ENCODE measurements at places on chromosomes 5 and 9.

GRCh38 chr9:130114741-130115140 is 57.5 kb upstream of the NCS1 start:
- H3K27ac ChIP-seq: no peak overlapping the region
- no peak overlapping the region for H3K4me3 ChIP-seq
- no peaks in the 10 kb centered on the region for H3K4me1 ChIP-seq
- no peak for DNase-seq
- no peaks in the 10 kb centered on the region for H3K27me3 ChIP-seq

- no peaks in the 10 kb centered on the region for H3K36me3 ChIP-seq
- no peak overlapping the region for H3K4me3 ChIP-seq
- no peaks in the 10 kb centered on the region for H3K4me1 ChIP-seq
- H3K27ac ChIP-seq: no peak overlapping the region
These were observed 74.7 kb downstream of the VAV2 start for GRCh38 chr9:133917375-133917774.

GRCh38 chr5:142644640-142645361 is 41.1 kb downstream of the FGF1 start:
- H3K4me3 ChIP-seq: no peak overlapping the region
- no peak for DNase-seq
- H3K27me3 ChIP-seq: no peaks in the 10 kb centered on the region
- no peak overlapping the region for H3K27ac ChIP-seq

DNA sequence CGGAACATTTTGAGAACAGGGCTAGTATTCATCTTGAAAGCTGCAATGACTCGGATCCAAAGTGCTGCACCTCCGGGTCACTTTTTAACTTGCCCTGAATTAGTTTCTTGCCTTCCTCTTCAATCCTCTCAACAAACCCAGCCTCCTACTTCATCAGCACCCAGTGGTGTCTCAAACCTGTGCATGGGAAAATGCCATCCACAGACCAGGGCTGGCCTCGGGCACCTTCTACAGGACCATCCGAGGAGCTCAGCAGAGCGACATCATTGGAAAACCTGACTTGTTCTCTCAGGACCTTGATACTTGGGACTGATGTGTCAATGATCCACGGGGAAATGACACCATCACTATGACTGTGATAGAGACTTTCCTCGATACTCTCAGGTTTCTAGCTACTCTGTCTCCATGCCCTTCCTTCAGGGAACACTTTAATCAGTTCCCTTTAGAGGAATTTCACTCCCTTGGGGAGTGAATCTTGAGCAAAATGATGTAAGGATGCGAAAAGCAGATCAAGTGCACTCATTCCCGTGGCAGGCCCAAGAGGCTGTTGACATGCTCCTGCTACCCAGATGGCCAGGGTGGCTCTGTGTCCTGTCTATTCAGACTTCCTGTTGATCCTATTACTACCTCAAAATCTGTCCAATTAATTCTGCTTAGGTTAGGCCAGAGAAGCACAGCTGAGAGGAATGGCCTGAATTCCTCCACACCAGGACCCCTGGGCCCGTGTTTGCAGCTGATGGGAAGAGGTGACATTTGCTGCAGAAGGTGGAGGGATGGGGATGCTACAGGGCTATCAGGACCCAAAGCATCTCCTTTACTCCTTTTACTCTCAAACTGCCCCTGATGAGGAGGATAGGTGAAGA is 96.5 kb upstream of the SLC25A48 start:
- no peak overlapping the region for H3K4me3 ChIP-seq
- no peaks in the 10 kb centered on the region for H3K4me1 ChIP-seq
- DNase-seq: no peak
- H3K27me3 ChIP-seq: peaks cover 10% of the 10 kb centered on the region

DNA sequence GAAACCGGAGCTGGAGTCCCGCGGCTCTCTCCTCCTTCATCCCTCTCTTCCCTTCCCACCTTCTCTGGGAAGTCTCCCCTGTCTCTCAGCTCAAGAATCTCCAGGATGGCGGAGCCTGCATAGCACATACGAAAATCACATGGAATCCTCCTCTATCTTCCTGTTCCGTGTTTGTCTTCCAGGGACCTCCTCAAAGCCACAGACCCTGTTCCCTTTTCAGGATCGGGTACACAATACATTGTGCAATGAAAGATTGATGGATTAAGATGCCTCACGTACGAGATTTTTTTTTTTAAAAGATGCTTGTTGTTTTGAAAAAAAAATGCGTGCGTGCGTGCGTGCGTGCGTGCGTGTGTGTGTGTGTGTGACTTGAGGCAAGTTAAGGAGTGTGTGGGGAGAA is 46.6 kb upstream of the OLFM1 start:
- H3K27ac ChIP-seq: no peak overlapping the region
- H3K4me3 ChIP-seq: no peak overlapping the region
- no peaks in the 10 kb centered on the region for H3K36me3 ChIP-seq
- DNase-seq: no peak
- no peaks in the 10 kb centered on the region for H3K27me3 ChIP-seq
- H3K4me1 ChIP-seq: no peaks in the 10 kb centered on the region

GRCh38 chr9:72315510-72316311 is 49.3 kb downstream of the ZFAND5 start:
- no peak overlapping the region for H3K4me3 ChIP-seq
- H3K4me1 ChIP-seq: no peaks in the 10 kb centered on the region
- H3K27ac ChIP-seq: no peak overlapping the region
- no peaks in the 10 kb centered on the region for H3K27me3 ChIP-seq

DNA sequence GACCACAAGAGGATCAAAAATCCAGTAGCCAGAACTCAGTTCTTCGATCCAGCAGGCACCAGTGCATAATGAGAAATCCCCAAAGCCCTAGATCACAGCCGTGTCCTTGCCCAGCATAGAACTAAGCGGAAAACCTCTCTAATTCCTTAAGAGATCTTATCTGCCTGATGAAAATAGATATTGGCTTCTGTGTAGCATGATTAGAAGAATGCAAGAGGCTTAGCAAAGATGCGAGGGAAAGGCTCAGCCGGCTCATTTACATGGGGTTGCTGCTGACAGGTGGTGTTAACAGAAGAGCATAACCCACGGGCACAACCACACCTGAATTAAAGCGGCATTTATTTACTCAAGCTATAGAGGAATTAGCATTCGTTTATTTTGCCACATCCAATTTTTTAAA is 400.0 kb upstream of the ADAMTS16 start:
- no peaks in the 10 kb centered on the region for H3K36me3 ChIP-seq
- H3K4me3 ChIP-seq: no peak overlapping the region
- H3K27me3 ChIP-seq: peaks cover 18% of the 10 kb centered on the region
- H3K4me1 ChIP-seq: no peaks in the 10 kb centered on the region

DNA sequence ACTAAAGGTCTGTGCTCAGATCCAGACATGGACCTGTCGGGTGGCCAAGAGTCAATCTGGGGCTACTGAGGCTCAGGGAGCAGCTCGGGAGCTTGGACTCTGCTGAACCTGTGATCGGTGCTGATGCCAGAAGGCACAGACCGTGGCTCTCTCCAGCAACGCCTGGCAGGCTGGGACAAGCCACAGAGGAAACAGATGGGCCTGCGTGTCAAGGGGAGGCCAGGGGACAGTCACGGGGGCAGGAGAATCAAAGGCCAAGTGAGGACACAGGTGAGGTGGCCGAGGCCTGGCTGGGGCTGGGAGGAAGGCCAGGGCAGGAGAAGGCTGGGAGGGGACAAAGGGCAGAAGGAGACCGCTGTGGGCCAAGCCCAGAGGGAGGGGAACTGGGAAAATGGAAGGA is 43.4 kb downstream of the EPB41L4B start:
- H3K4me1 ChIP-seq: no peaks in the 10 kb centered on the region
- H3K27me3 ChIP-seq: no peaks in the 10 kb centered on the region
- H3K36me3 ChIP-seq: no peaks in the 10 kb centered on the region
- no peak for DNase-seq

- H3K4me3 ChIP-seq: no peak overlapping the region
- peak; percentile 39 for DNase-seq
- H3K27me3 ChIP-seq: no peaks in the 10 kb centered on the region
- H3K27ac ChIP-seq: no peak overlapping the region
These were observed 43.3 kb upstream of the SSBP2 start for GRCh38 chr5:81794226-81794625.

- peaks cover 4% of the 10 kb centered on the region for H3K4me1 ChIP-seq
- no peak overlapping the region for H3K4me3 ChIP-seq
- H3K27ac ChIP-seq: no peak overlapping the region
These were observed 1.4 kb upstream of the COL27A1 start for GRCh38 chr9:114153761-114154599.

DNA sequence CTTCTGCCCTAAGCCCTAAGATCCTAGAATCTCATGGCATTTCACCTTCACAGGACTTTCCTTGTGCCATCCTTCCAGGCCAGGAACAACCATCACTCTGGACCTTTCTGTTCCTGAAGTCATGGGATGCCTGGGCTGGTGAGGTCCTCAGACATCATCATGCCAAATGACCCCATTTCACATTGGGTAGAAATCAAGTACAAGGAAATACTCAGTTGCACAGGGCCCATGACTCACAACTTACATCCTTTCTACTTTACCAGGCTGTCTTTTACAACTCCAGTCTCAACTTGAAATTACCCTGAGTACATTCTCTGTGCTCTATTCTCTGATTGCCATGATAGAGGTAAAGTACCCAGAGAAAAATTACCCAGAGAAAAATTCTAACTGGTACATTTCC is 167.1 kb downstream of the PIK3R1 start:
- H3K36me3 ChIP-seq: no peaks in the 10 kb centered on the region
- no peaks in the 10 kb centered on the region for H3K27me3 ChIP-seq
- no peak overlapping the region for H3K4me3 ChIP-seq
- no peak for DNase-seq
- no peak overlapping the region for H3K27ac ChIP-seq

DNA sequence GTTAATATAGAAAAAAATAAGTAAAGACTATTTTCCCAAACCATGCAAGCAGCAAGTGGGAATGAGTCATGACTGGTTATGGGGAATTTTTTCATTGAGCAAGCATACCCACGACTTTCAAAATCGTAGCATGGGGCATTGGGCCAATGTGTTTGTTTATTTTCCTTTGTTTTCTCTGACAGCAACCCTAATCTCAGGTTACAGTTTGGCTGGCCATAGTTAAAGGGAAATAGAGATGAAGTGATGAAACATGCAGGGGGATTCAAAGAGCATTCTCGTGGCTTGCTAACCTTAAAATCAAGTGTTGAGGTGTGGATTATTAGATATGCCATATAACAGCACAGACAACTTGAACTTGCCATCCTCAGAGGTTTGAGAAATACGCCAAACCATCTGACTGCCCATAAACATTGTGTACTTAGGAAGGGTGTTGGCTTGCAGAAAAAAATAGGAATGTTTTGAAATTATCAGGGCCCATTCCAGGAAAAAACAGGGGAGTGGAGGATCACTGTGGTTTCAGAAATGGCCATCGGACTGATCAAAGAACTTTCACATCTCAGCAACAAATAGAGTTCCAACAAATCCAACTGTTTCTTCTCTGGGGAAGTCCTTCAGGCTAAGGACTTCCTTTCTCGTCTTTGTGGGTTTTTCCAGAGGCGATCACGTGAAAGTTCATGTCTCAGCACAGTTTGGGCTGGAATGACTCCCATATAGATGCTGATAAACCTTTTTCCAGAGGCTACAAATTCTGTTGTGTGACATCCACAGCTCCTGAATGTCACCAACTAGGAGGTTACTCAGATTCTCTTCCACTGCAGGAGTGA is 259.1 kb downstream of the SYK start:
- H3K27ac ChIP-seq: no peak overlapping the region
- no peak overlapping the region for H3K4me3 ChIP-seq
- no peaks in the 10 kb centered on the region for H3K4me1 ChIP-seq
- no peaks in the 10 kb centered on the region for H3K36me3 ChIP-seq
- H3K27me3 ChIP-seq: peaks cover 2% of the 10 kb centered on the region

DNA sequence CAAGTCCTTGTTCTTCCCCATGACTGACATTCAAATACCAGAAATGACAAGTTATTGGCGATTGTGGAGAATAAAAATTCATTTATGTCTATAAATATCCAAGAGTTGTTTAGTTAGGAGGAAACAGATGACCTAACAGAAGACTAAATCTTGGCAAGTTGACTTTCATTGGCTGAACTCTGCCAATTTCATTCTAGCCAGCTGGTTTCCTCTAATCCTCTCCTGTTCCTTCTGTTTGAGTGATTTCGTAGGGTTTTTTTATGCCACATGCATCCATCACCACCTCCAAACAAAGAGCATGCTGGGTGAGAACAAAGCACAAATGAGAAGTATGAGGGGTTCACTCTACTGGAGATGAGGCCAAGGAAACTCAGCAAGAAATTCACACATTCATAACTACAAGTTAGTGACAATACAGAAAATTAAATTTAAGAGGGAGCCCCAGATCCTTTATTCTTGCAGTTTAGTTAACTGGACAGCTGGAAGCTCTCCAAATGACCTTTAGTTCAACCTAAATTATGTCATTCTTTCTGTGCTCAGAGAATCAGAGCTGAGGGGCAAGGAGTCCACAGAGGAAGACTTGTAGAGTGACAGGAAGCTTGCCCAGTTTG is 932.0 kb downstream of the TLE4 start:
- H3K36me3 ChIP-seq: no peaks in the 10 kb centered on the region
- H3K27me3 ChIP-seq: no peaks in the 10 kb centered on the region
- H3K4me1 ChIP-seq: no peaks in the 10 kb centered on the region
- DNase-seq: no peak

GRCh38 chr5:81161012-81161601 is 72.0 kb upstream of the CKMT2 start:
- no peak overlapping the region for H3K4me3 ChIP-seq
- H3K4me1 ChIP-seq: no peaks in the 10 kb centered on the region
- H3K36me3 ChIP-seq: no peaks in the 10 kb centered on the region
- H3K27ac ChIP-seq: no peak overlapping the region
- no peak for DNase-seq
- H3K27me3 ChIP-seq: no peaks in the 10 kb centered on the region

- no peak overlapping the region for H3K27ac ChIP-seq
- H3K27me3 ChIP-seq: no peaks in the 10 kb centered on the region
- no peaks in the 10 kb centered on the region for H3K36me3 ChIP-seq
- H3K4me3 ChIP-seq: no peak overlapping the region
These were observed 122.9 kb downstream of the HINT1 start for GRCh38 chr5:131042021-131042789.

DNA sequence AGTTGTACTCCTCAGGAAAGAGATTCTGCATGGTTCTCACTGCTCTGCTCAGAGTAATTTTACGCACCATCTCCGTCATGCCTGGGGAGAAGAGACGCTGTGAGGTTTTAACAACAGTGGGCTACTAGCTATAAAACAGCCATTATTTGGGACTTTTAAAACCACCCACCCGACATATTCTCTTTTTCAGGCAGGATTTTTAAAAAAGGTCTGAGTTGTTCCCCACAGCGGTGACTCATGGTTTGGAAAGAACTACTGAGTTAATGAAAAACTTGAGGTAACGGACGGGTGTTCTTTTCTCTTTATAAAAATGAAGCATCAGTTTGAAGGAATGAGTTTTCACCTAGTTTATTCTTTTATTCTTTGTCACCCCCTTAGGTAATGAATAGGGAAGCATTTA is 61.3 kb downstream of the TTLL11 start:
- H3K27me3 ChIP-seq: no peaks in the 10 kb centered on the region
- no peak overlapping the region for H3K4me3 ChIP-seq
- no peaks in the 10 kb centered on the region for H3K36me3 ChIP-seq
- H3K4me1 ChIP-seq: no peaks in the 10 kb centered on the region
- no peak overlapping the region for H3K27ac ChIP-seq

GRCh38 chr9:112286926-112287325 is 46.5 kb downstream of the PTBP3 start:
- no peaks in the 10 kb centered on the region for H3K4me1 ChIP-seq
- no peak overlapping the region for H3K27ac ChIP-seq
- peaks cover 50% of the 10 kb centered on the region for H3K36me3 ChIP-seq

- no peak overlapping the region for H3K4me3 ChIP-seq
- no peak for DNase-seq
- no peak overlapping the region for H3K27ac ChIP-seq
- H3K4me1 ChIP-seq: peaks cover 26% of the 10 kb centered on the region
These were observed 14.7 kb upstream of the MLLT3 start for GRCh38 chr9:20636888-20637440.
